ENCODE measurements at places on chromosomes 5 and 9. TPM values are rescaled to one million over a fixed set of nuclear protein-coding genes. Genes with fewer than 3 reads are reported as not detected.

AGXT2 gene
- total RNA-seq, result not detected

BTNL3 gene
- not detected for total RNA-seq

KIF2A gene
- total RNA-seq, result 244 TPM

NHP2 gene
- total RNA-seq, result 273 TPM

CLIC3 gene
- not detected for total RNA-seq

SH3RF2 gene
- 0.02 TPM for total RNA-seq

DNA sequence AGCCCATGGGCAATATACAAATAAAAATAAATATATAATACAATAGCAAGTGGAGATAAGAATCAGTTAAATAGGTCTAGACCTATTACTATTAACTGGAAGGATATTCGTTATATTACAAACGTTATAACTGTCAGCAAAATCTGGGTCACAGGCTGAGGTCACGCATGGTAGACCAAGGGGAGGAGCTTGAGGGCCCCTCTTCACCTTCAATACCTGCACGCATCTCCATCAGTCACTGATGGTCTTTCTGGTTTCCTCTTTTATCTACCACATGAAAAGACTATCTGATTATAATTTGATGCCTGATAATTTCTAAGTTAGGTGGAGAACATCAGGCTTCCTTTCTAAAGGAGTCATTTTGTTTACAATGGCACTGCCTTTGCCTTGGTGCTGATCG, 43.2 kb downstream of the MAT2B start:
- no peak overlapping the region for H3K4me3 ChIP-seq
- H3K27me3 ChIP-seq, result peaks cover 20% of the 10 kb centered on the region
- no peak overlapping the region for H3K27ac ChIP-seq
- no peaks in the 10 kb centered on the region for H3K4me1 ChIP-seq

DNA sequence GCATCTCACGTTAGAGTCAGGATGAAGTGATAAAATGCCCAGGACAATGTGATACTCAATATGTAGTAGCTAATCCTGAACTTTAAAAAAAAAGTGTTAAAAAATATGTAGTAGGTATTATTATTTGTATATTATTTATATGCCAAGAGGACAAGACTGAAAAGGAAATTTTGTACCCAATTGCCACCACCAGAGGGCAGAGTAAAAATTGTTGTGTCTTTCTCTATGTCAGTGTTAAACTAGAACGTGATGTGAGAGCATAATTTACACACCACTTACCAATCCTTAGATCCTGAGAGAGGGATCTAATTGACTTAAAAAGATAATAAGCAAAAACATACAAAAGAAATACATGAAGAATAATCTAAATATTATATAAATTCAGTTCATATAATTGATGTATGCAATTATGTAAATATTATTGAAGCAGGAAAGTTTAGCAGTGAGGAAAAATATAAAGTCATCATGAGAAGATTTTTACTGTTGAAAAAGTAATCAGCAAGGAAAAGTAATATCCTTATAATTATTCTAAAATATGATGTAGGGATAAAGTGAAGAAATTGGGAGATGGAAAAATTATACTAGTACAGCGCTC, 288.9 kb downstream of the RAB3C start:
- H3K36me3 ChIP-seq, result no peaks in the 10 kb centered on the region
- no peaks in the 10 kb centered on the region for H3K4me1 ChIP-seq
- no peak overlapping the region for H3K4me3 ChIP-seq
- peaks cover 40% of the 10 kb centered on the region for H3K27me3 ChIP-seq

- DNase-seq, result no peak
- H3K27me3 ChIP-seq, result no peaks in the 10 kb centered on the region
- H3K4me1 ChIP-seq, result no peaks in the 10 kb centered on the region
- no peak overlapping the region for H3K27ac ChIP-seq
- H3K36me3 ChIP-seq, result no peaks in the 10 kb centered on the region
Measured at GRCh38 chr9:12908895-12909294, 134.1 kb downstream of the LURAP1L start.

DNA sequence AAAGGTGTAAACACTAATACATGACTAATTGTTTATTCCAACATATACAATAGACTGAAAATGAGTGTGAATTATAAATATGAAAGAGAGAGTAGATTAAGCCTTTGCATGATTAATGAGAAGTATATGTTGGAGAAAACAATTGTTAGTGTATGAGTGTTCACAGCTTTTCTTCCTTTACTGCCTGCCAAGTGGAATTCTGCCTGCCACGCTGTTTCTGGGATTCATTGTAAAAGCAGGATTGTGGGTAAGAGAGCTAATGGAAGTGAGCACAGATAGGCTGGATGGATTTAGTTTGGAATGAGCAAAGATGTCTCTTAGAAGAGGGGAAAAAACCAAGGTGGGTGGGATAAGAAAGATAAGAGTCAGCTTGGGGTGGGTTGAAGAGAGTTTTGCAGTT, 129.6 kb upstream of the NMUR2 start:
- H3K4me3 ChIP-seq, result no peak overlapping the region
- H3K4me1 ChIP-seq, result peaks cover 5% of the 10 kb centered on the region
- no peak overlapping the region for H3K27ac ChIP-seq
- no peak for DNase-seq
- peaks cover 12% of the 10 kb centered on the region for H3K27me3 ChIP-seq

GRCh38 chr5:138803285-138803684, 50.1 kb downstream of the CTNNA1 start:
- peaks cover 8% of the 10 kb centered on the region for H3K36me3 ChIP-seq
- H3K4me3 ChIP-seq, result no peak overlapping the region
- peaks cover 3% of the 10 kb centered on the region for H3K27me3 ChIP-seq
- DNase-seq, result no peak
- H3K4me1 ChIP-seq, result peaks cover 4% of the 10 kb centered on the region
- H3K27ac ChIP-seq, result no peak overlapping the region

Measured in activated CD4-positive, alpha-beta T cell treated with anti-CD3 and anti-CD28 coated beads, Interleukin-2, amount 10 ng/mL, durations not matched to agents 24 days and 14 days (primary cell).